ENCODE measurements at places on chromosomes 1 and 21. TPM values are rescaled to one million over a fixed set of nuclear protein-coding genes. Genes with fewer than 3 reads are reported as not detected.

HSF2BP gene
- 12.9 TPM for total RNA-seq

PCP4 gene
- total RNA-seq, result not detected

CFHR5 gene
- not detected for total RNA-seq

BPNT1 gene
- 29.7 TPM for total RNA-seq

GPATCH4 gene
- total RNA-seq, result 33.6 TPM

TOMM20 gene
- 104 TPM for total RNA-seq

SLC16A4 gene
- 54.2 TPM for total RNA-seq

NKAIN1 gene
- total RNA-seq, result 0.54 TPM

RGS8 gene
- total RNA-seq, result not detected

HSPA6 gene
- total RNA-seq, result 0.09 TPM

GALNT2 gene
- 44.6 TPM for total RNA-seq

RASAL2 gene
- 8.6 TPM for total RNA-seq

UTS2 gene
- total RNA-seq, result not detected

CATSPERE gene
- total RNA-seq, result not detected

BATF3 gene
- total RNA-seq, result not detected

ACTN2 gene
- 0.71 TPM for total RNA-seq

SPRR2G gene
- total RNA-seq, result not detected

RHD gene
- total RNA-seq, result not detected

RPL5 gene
- 1,251 TPM for total RNA-seq

ESRRG gene
- 1.2 TPM for total RNA-seq

Data from Caki2 (cell line).